ENCODE measurements at places on chromosomes 1 and 21.
A peak's percentile ranks its signal among the peaks of the same experiment; 100 is the strongest.

- peak; percentile 96 for DNase-seq
These were observed 749 bp upstream of the COX20 start for GRCh38 chr1:244834543-244835275.

DNA sequence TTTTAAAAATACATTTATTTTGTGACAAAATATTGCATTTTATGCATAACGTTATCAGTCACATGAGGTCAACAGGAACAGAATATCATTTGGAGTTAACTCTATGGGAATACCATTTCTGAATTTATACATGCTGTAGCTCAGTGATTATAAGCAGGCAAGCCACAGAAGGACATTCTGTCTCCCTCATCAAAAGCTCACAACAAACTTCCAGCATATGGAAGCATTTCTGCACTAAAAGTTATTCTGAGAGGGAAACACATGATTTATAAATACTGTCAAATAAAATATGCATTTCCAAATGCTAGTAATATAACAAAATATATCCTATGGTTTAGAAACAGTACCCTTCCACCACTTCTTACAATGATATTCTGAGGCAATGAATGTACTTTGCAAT is 854.1 kb upstream of the B3GALT2 start:
- DNase-seq = no peak

DNA sequence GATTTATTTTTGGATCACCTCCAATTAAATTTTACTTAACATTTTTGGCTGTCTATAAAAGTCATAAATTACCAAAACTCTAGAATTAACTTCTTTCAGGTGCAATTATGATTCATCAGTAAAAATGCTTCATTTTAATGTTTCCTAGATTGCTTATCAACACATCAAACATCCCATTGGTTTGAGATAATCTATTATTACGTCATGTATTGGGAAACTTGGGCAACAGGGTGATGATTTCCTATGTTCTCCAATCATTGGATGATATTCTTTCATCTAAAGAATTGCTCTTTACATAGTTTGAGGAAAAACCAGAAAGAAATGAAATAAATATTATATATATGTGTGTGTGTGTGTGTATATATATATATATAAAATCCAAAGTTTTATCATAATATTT is 76.8 kb upstream of the KCNJ6 start:
- no peak for DNase-seq

- no peak for DNase-seq
These were observed 352.7 kb upstream of the PLD5 start for GRCh38 chr1:242877229-242877628.

- DNase-seq = no peak
These were observed 391.9 kb downstream of the SIPA1L2 start for GRCh38 chr1:232238009-232238408.

- DNase-seq = no peak
These were observed 1.2 kb downstream of the PTP4A2 start for GRCh38 chr1:31936981-31937299.

DNA sequence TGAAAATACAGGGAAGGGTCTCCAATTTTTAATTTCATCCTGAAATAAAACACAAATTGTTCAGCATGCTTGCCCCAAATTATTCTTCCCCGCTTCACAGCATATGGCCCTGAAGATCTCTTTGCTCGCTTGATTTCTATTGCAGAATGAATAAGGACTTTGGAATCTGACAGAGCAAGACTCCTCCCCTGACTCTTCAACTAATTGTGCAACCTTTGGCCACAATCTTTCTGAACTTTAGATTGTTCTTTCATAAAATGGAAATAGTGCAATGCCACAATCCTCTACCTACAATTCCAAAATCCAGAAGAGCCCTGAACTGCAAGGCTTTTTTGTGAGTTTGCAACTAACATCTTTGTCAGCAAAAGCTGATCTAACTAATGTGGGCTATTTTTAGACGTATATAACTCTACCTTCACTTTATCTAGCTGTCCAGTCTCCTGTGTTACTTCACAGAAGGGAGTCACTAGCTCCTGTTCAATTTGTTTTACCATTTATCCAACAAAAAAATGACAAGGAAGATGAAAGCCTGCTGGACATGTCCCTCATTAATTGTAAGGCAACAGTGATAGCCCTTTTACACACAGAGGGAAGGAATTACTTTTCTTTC is 13.4 kb downstream of the RNASEL start:
- DNase-seq = no peak

DNA sequence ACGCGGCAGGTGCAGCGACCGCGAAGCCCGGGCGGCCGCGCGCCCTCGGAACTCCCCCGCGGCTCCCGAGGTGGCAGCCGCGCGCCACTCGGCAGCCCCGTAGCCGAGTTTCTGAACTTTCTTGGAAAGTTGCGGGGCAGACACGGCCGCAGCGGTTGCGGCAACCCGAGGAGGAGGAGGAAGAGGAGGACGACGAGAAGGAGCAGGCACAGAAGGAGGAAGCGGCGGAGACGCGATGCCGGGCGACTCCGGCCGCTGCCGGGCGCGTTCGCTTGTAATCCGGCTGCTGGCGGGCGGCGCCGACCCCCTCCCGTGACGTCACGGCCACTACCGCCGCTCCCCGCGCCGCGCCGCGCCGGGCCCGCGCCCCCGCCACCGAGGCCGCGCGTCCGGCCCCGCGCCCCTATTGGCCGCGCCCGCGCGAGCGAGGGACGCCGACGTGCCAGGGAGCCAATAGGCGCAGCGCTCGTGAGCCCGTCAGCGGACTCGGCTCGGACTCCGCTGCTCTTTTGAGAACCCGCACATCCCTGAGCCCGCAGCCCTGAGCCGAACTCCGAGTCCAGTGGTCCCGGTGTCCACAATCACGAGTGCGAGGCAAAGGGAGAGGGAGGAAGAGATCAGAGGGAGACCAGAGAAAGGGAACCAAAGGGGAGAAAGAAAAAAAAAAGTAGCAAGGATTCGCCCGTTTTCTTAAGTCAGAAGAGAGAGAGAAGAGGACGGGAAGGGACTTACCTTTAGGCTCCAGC is 736 bp upstream of the BARHL2 start:
- DNase-seq = peak; percentile 92

DNA sequence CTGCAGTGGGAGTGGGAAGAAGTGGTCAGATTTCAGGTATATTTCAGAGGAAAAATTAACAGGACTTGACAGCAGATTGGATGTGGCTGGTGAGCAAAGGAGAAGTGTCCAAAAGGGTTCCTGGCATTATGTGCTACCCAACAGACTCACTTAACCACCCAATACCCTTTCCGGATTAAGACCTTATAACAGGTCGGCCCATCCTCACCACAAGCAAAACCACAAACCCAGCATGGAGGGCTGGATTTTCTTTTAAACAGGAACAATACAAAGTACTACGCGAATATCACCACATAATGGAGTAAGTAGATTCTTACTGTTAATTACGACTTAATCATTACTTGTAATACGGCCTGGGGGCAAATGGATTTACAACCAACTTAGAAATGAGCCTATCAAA is 59.2 kb downstream of the WDR64 start:
- no peak for DNase-seq

DNA sequence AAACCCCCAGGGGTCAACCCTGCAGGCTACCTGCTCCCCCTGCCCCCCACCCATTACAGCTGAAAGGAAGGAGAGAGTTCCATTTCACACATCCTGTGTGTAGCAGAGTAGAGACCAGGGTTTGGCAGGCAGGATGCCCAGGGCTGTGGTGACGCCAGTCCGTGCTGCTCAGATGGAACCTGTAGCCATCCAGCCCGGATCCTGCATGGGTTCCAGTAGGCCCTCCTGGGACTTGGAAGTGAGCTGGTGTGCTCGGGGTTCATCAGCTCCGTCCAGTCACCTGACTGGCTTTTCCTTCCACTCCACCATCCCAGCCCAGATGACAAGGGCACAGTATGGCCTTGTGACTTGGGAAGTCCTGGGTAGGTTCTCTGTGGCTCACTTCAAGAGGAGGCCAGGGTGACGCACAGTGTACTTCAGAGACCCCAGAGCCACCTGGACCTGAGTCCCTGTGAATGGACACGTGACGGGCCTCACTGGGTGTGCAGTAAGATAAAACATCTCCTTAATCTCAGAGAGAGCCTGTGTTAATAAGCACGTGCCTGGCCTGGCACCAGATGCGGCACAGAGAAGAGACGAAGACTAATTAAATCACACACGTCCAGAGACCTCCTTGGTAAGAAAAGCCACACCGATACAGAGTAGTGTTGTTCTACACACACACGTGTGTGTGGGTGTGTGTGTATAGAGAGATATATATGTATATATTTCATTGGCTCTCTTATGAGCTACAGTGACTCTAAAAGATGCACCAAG is 16.0 kb downstream of the ITPKB start:
- peak; percentile 42 for DNase-seq

- DNase-seq = peak; percentile 8
These were observed 44.9 kb upstream of the EPHA8 start for GRCh38 chr1:22518379-22518778.

All from endodermal cell (in vitro differentiated cells).